ENCODE measurements at places on chromosomes 2 and 18.

DNA sequence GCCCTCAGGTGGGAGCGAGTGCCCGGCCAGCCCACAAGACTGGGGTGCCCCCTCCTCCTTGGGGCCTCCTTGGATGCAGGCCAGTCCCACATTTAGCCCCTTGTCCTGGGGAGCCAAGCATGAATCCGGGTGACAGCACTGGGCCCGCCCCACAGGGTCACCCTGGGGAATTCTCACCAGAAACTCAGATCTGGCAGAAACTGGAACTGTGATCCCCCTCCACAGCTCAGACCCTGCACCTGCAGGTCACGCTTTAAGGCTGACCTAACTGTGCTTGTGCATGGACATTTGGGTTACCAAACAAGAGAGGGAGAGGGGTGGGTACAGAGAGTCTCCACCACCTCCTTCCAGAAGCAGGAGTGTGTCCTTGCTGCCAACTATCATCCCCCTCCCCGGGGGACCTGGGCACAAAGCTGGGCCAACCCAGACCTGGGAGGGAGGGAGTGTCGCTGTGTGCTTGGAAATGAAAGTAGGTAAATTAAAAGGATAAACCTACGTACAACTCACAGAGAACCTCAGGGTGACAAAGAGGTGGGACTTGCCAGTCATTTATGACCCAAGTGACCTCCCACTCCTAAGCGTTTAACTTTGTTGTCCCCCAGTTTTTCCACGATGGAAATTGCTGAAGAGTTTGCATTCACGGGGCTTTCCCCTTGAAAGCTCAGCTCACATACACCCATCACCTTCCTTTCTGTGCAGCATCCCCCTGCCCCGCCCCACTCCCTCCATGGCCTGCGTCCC, 9.1 kb downstream of the ITM2C start:
- DNase-seq = no peak

DNA sequence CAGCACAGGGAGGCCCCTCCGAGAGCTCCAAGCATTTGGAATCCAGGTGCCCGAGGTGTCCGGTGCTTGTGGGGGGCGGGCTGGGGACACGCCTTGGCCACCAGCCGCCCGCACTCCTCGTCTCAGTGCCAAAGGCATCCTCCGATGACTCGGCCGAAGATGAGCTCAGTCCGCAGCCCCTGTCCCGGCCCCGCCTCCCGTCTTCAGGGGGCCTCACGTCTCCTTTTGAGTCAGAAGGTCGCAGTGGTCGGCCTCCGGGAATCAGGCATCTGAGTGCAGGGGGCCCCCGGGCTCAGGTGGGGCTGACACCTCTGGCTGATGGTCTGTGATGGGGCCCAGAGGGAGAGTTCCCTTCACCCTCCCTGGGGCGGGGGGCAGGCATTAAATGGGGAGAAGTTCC, 74.8 kb downstream of the NFATC1 start:
- no peak for DNase-seq

GRCh38 chr2:109375131-109375561, 238.6 kb downstream of the SEPTIN10 start:
- DNase-seq = no peak

DNA sequence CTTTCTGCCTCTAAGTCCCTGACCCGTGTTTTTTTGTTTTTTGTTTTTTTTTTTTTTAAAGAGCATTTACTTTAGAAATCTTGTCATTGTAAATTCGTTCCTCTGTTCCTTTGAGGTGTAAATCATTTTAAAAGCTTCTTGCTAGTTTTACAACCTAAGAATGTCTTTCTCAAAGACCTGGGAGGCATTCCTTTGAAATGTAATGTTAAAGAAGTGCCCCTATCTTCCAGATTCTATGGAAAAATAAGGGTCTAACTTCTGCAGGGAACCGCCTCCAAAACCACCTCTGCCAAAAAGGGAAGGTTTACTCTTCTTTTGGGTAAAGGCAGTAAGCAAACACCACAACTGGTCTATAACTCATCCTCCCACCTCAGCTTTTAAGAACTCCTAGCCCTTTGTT, 259.6 kb upstream of the ZNF804A start:
- DNase-seq = no peak

- no peak for DNase-seq
These were observed 120.1 kb downstream of the HIBCH start for GRCh38 chr2:190199530-190199929.

DNA sequence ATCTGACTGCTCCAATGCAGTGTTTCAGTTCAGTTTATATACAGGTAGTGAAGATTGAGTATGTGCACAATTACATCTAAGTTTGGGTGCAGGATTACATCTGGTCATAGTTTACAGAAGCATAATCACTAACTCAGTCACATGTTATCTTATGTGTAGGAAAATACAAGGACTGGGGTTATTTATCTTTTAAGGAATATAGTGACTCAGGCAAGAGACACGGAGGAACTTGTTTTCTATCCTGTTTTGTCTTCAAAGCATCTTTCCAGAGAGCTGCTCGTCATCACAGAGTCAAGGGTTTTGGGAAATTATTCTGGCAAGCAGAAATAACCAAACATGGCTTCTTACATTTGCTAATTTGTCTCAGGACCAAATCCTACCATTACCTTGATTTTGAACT, 1371.5 kb upstream of the TMEFF2 start:
- DNase-seq = no peak

- no peak for DNase-seq
These were observed 25.0 kb downstream of the DCDC2C start for GRCh38 chr2:3728104-3729054.

- no peak for DNase-seq
These were observed 64.2 kb upstream of the OTOF start for GRCh38 chr2:26542194-26542455.

- DNase-seq = no peak
These were observed 13.6 kb downstream of the DHRS9 start for GRCh38 chr2:169082995-169083394.

- no peak for DNase-seq
These were observed 72.2 kb downstream of the HDAC4 start for GRCh38 chr2:239328351-239329191.

GRCh38 chr18:21049306-21049705, 62.3 kb downstream of the ROCK1 start:
- no peak for DNase-seq

All from stimulated activated CD4-positive, alpha-beta T cell treated with anti-CD3 and anti-CD28 coated beads, Interleukin-15, amount 100 ng/mL, for 1 hour (primary cell).